Skin of body (tissue), 3 donors: ENCODE measurements at places on chromosomes 3 and 15. TPM values are rescaled to one million over a fixed set of nuclear protein-coding genes. Genes with fewer than 3 reads are reported as not detected.

DNA sequence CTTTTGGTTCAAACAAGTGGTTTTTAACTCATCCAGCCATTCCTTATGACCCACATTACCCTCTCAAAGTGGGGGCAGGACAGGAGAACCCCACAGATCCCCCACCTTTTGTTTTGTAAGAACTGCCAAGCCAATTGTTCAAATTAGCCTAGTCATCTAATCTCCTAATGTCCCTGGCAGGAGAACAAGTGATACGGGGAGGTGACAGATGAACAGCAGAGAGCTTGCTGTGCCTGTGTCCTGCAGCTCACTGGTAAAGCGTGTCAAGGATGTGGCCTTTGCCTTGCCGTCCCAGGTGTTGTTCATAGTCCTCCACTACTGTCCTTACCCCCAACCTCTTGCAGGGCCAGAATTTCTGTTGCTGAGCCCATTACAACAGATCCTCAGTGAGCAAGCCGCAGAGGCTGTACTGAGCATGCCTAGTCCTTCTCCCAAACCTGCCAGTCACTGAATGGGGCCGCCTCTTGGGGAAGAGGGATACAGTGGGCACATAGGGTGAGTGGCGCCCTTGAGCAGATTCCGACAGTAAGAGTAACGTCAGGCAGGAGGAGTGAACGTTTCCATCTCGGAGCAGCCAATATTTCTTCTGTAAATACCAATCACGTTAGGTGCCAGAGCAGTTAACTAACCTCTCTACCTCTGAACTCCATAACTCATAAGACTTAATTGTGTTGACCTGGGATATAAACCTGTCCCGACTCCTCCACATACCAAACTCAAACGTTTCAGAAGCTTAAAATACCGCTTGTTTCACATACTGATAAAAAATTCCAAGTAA, 87.4 kb downstream of the ITPR1 start:
- no peak for DNase-seq

- no peak for DNase-seq
Measured at GRCh38 chr15:77633913-77634265, 1.2 kb upstream of the LINGO1 start.

GRCh38 chr3:39413691-39414420, 7.3 kb downstream of the RPSA start:
- no peak for DNase-seq

- DNase-seq, result no peak
Measured at GRCh38 chr3:106715286-106715685, 662.0 kb upstream of the CCDC54 start.

DNA sequence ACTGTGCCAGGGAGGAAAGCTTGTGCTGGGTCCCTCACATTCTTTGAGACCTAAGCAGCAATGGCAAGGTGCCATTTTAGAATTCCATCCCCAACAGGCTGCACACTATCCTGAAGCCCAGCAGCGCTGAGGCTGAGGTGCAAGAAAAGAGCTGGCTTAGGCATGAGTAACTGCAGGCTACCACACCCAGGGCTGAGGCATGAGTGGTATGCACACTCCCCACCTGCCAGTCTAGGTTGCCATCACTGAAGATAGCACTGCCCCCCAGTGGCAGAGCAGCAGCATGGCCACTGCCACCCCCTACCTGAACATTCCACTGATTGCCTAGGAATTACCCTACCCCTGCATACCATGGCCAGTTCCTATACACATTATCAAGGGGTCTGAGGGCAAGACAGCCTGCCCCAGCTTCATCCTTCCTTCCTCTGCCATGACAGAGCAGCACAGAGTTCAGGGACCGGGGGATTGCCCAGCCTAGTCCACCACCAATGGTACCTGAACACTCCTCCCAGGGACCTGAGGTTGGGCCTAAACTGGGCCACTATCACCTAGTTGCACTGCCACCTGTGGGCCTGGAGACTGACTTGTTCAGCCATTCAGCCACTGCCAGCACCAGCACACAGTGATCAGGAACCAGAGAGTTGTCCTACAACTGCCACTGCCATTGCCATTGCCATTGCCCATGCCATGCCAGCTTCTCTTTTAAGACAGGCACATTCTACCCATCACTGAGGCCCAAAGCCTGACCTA, 129.8 kb downstream of the SATB1 start:
- no peak for DNase-seq

The MUSTN1 gene
- 9.6 TPM for total RNA-seq

GRCh38 chr3:139289860-139290524, 53.8 kb upstream of the MRPS22 start:
- DNase-seq, result no peak
